ENCODE measurements at places on chromosomes 1 and 21. TPM values are rescaled to one million over a fixed set of nuclear protein-coding genes. Genes with fewer than 3 reads are reported as not detected.
A peak's percentile ranks its signal among the peaks of the same experiment; 100 is the strongest.

- DNase-seq, result no peak
These were observed 3.2 kb downstream of the C1orf226 start for GRCh38 chr1:162384601-162385279.

RGS13 gene
- 0.29 TPM for polyA plus RNA-seq

ACOT11 gene
- 7.2 TPM for polyA plus RNA-seq

DNA sequence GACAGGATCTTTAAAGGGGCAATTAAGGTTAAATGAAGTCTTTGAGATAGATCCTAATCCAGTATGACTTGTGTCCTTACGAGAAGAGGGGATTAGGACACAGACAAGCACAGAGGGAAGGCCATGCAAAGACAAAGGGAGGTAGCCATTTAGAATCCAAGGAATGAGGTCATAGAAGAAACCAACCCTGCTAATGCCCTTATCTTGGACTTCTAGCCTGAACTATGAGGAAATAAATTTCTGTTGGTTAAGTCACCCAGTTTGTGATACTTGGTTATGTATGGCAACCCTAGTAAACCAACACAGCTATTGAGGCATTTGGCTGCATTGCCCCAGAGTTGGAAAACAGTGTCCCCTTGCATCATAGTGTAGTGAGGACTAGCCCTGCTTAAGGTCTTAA is 121.3 kb downstream of the MAST2 start:
- no peak for DNase-seq

DNA sequence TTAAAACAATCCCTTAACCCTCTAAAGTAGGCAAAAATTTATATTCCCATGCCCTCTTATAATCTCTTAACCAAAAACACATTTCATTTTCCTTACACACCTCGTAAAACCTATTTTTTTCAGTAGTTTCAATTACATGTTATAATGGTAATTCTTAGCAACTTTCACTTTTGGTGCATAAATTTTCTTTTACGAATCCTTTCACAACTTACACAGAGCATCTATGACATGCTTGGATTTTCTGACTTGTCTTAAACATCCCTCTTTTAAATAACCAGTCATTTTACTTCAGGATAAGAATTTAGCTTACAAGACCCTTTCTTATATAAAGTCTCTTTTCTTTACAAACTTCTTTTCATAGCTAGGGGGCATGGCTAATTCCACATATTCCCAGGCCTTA is 8.9 kb upstream of the MRPL55 start:
- no peak for DNase-seq

DNA sequence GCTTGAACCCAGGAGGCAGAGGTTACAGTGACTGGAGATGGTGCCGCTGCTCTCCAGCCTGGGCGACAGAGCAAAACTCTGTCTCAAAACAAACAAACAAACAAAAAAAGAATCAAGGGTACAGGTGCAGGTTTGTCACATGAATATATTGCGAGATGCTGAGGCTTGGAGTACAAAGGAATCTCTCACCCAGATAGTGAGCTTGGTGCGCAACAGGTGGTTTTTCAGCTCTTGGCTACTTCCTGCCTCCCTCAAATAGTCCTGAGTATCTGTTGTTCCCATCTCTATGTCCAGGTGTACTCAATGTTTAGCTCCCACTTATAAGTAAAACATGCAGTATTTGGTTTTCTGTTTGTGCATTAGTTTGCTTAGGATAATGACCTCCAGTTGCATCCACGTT is 173.9 kb upstream of the CACYBP start:
- no peak for DNase-seq

DNA sequence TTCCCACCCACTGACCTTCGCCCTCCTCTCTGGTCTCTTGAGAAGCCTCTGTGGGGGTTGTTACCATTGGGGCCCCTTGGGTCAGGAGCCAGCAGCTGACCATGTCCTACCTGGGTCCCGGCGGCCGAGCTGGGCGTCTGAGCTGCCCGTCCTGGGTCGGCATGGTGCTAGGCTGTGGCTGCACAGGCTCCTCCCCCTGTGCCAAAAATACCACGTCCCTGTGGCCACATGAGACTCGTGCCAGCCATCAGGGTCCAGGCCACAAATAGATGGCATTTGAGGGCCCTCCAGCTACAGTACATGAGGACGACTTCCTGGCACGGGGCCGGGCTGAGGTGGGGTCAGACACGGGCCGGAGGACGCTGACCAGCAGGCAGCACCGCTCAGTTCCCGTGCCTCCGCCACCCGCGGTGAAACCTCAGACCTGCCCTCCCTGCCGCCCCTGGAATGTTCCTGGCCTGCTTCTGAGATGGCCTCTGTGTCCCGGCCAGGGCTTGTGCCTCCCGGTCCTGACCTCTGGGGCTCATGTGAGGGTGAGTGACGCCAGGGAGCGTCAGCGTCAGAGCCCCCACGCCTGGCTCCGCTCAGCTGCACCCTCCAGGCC is at the start of gene PERM1:
Gene PERM1, minus strand, starts transcription at position 139 of the 604 bp plus-strand sequence. CDS start 1,064 bp downstream, outside the sequence.
- peak; percentile 16 for DNase-seq

NEGR1 gene
- 15.1 TPM for polyA plus RNA-seq

DNA sequence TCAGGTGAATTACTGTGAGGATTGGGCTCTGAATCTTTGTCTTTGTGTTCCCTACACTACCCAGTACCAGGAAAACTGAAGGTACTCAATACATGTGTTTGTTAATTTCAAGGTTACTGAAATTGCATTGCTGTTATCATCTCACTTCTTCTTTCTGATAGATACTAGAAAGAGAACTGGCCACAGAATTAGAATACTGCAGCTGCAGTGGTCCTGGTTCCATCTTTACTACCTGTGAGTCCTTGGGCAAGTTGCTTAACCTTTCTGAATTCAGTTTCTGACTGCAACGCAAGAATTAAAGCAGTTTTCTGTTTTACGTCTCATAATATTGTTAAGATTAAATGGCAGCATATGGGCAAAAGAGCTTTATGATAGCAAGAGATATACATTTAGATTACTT is 263.5 kb downstream of the LMO4 start:
- no peak for DNase-seq

DNA sequence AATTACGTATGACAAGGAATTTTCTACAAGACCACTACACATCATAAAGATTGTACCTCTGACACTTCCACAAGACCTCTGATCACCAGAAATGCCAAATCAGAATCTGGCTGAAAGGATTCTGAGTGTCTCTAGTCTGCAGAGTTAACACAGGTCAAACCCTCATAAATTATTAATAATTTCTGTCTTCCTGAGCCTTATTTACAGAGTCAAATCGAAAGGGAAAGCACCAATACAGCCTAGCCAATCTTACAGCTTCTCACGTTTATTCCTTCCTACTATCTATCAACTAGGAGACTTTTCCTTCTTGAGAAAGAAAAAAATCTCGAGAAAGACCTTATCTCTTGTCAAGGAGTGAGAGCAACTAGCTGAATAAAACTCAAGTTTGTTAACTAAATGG is 2151.6 kb downstream of the MRPL39 start:
- DNase-seq, result no peak

DNA sequence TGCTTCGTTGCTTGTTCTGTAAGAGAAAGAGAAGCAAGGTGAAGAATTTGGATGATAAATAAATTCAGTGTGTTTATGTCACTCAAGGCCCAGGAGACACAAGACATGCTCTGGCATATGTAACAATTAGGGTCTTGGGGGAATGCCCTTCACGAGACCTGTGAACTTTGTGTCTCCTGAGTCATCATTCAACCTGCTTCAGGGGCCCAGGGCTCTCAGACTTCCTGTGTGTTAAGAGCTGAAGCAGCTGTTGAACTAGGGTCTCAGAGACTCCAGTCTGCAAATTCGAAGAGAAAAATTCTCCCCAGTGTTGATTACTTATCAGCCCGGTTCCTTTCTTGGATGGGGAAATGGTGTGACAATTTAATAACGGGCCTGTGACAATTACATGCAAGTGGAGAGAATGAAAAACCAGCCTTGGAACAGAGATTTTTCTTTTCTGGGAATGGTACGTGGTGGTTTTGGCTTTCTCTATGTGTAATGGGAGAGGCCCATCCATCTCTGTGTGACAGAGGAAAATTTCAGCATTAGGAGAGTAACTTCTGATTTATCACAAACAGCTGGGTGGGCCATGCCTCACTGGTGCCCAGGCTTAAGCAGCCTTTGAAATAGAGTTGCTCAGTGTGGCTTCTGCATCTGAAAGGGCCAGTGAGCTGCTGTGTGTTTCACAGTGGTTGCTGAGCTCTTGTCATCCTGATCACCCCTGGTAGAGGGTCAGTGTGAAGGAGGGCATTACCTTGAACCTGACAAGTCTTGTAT is 22.4 kb downstream of the HUNK start:
- no peak for DNase-seq

CLDN17 gene
- polyA plus RNA-seq, result not detected

- no peak for DNase-seq
These were observed 81.0 kb downstream of the UBR4 start for GRCh38 chr1:19128968-19129514.

GRCh38 chr1:30721812-30722537 is 1.4 kb downstream of the MATN1 start:
- DNase-seq, result peak; percentile 53

DNA sequence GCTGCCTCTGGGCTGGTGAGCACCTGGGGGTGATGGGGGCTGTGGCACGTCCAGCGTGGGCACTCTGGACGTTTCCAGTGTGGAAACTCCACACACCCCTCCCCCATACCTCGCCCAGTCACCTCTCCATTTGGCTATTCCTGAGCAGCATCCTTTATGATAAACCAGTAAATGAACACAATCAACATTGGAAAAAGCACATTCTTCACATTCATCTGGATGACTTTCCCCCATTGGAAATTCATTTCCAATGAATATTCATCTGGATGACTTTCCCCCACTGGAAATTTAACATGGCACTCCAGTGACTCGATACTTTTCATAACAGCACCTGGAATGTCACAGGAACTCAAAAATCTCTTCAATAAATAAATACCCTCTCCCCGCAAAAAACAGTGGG is 104.8 kb upstream of the KRTAP19-8 start:
- no peak for DNase-seq

TCHHL1 gene
- polyA plus RNA-seq, result not detected

MACF1 gene
- polyA plus RNA-seq, result 198 TPM

CNR2 gene
- polyA plus RNA-seq, result not detected

IGFN1 gene
- 0.51 TPM for polyA plus RNA-seq

KLHDC9 gene
- 7.3 TPM for polyA plus RNA-seq

- no peak for DNase-seq
These were observed 1.4 kb downstream of the SPTA1 start for GRCh38 chr1:158685085-158685484.

LORICRIN gene
- not detected for polyA plus RNA-seq

SYTL1 gene
- polyA plus RNA-seq, result 0.15 TPM

GRCh38 chr1:5872886-5873285 is 119.3 kb downstream of the NPHP4 start:
- DNase-seq, result no peak

DNA sequence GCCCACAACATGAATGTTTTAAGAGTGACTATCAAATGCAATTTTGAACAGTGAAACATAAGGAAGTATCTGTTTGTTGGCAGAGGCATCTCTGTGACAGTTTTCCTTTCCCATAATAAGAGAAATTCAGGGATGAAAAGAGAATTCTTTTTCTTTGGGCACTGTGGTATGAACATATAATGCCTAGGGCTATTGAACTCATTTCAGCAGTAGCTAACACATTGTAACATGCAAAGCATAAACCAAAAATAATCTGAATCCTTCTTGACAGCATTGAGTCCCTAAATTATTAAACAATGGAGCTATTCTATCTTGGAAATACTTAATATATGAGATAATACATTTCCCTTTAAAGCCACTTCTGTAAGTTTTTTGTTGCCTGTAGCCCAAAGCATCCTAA is 633.0 kb upstream of the B3GALT2 start:
- DNase-seq, result no peak

DNA sequence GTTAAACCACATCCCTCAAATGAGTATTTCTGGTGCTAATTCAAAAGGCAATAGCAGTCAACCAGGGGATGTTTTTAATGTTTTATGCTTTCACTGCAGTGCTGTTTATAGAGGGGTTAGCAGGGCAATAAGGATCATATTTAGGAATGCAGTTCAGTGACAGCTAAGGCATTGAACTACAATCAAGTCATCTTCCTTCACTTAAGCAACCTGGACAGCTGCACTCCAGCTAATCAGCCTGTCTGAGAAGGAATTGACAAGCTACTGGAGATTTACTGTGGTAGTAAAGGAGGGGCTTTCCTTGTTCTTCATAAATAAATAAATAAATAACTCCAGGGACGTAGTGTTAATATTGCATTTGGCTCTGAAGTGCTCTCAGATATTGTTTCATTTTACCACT is 93.9 kb downstream of the DAB1 start:
- DNase-seq, result no peak

- DNase-seq, result no peak
These were observed 20.0 kb upstream of the BRDT start for GRCh38 chr1:91929250-91929649.

DNA sequence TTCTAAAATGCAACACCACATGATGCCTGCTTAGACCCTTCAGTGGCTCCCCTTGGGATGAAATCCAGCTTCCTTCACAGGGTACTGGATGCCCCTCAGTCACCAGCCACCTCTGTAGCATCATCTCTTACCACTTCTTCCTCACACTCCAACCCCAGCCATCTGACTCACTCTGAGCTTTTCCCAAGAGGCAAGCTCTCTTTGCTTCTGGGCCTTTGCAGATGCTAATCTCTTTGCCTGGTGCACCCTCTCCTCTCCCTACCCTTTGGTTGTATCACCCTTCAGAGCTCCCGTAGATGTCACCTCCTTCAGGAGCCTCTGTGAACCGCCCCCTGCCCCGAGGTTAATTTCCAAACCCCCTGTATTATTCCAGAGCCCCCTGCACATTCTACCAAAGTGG is 164.8 kb upstream of the ZC3H12A start:
- no peak for DNase-seq

- DNase-seq, result no peak
These were observed 11.9 kb downstream of the EXTL2 start for GRCh38 chr1:100882698-100883097.

FCGR2B gene
- polyA plus RNA-seq, result 31.7 TPM

DNA sequence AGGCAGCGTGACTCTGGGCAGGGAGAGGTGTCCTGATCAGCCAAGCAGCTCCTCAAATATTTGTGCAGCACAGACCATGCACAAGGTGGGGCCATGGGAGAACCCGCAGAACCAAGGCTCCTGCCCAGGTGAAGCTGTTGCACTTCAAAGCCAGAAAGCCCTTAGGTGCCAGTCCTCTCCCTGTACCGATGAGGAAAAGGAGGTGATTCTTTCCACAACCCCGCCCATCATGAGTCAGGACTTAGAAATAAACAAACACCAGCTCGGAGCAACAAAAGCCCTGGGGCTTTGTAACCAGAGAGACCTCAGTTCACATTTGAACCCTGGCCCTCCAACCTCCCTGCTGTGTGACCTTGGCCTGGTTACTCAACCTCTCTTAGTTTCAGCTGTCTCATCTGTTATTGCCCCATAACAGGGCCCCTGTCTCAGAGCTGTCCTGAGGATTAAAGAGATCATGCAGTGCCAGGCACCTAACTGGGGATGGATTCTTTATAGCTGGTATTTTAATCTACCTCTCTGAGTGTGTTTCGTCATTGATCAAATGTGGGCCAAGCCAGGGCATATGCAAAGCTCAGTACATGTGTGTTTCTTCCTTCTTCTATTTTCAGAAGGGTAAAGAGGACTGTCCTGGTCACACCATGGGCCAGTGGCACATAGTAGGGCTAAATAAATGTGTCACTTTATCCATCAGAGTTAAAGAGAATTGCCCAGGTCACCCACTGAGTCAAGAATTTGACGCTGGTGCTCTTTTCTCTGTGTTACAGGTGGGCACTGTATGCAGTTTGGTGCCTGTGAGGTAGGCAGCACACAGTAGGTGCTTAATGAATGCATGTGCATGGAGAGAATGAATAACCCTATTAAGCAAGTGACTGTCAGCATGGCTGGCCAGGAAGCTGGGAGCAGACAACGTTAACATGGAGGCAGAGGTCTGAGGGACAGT is 1.4 kb downstream of the LDLRAD1 start:
- peak; percentile 3 for DNase-seq
